NCI-H1417 (cell line): ENCODE measurements at places on chromosomes 13 and 19.

- no peak for DNase-seq
Observed at GRCh38 chr13:41488124-41488523, 30.8 kb downstream of the RGCC start.

- DNase-seq, result no peak
Observed at GRCh38 chr19:7665076-7665475, 3.8 kb upstream of the RETN start.

- peak; percentile 31 for DNase-seq
Observed at GRCh38 chr13:77565635-77566034, 30.1 kb downstream of the SCEL start.

GRCh38 chr19:46946611-46947238 is 72.9 kb upstream of the NPAS1 start:
- DNase-seq, result no peak

GRCh38 chr13:112064222-112064621 is 2.7 kb upstream of the SOX1 start:
- DNase-seq, result peak; percentile 80

DNA sequence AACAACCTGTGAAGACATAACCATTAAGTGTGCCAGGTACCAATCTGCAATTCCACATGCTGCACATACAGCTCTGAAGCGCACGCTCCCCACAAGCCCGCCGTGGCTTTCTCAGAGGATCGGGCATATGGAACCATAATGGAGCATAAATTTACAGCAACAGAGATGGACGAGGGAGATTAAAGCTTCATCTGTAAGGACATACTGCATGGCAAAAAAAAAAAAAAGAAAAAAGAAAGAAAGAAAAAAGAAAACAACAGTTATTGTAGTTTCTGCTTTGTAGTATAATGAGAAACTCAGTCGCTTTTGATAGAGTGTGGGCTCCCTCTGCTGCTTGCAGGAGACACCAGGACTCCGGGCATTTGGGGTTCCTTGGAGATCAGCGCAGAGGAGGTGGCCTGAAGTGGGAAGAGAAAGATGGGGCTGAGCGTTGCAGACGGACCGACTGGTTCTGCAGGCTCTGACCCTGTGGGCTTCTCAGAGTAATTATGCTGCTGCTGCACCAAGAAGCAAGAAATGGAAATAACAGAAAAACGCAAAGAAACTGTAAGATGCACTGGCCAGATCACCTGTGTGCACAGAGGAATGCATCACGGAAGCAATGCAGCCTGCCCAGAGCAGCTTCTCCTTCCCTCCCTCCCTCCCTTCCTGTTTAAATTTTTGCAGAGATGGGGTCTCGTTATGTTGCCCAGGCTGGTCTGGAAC is 10.8 kb upstream of the PDCD5 start:
- peak; percentile 75 for DNase-seq
